ENCODE measurements at places on chromosomes 5 and 9. TPM values are rescaled to one million over a fixed set of nuclear protein-coding genes. Genes with fewer than 3 reads are reported as not detected.

Gene DTWD2
- 4.2 TPM for total RNA-seq

Gene TBC1D13
- total RNA-seq = 20.6 TPM

Gene CCNO
- total RNA-seq = 0.65 TPM

Gene IFNB1
- not detected for total RNA-seq

Gene SYK
- total RNA-seq = 0.16 TPM

Gene ZNF474
- total RNA-seq = 0.78 TPM

Gene C5orf58
- not detected for total RNA-seq

Gene ARL14EPL
- total RNA-seq = not detected

Gene FAM153A
- not detected for total RNA-seq

Gene NOXA1
- 0.26 TPM for total RNA-seq

Gene TAF11L6
- total RNA-seq = not detected

Gene LCN12
- not detected for total RNA-seq

Gene NRG2
- total RNA-seq = not detected

Gene ZNF366
- total RNA-seq = under 0.01 TPM

Gene SAXO1
- total RNA-seq = not detected

Gene SUSD1
- 18.2 TPM for total RNA-seq

Gene ANAPC2
- 7.8 TPM for total RNA-seq

Gene TAF1L
- not detected for total RNA-seq

Gene INSL6
- not detected for total RNA-seq
